GM23248 (cell line): ENCODE measurements at places on chromosomes 12 and 14. TPM values are rescaled to one million over a fixed set of nuclear protein-coding genes. Genes with fewer than 3 reads are reported as not detected.

Gene GIT2
- total RNA-seq = 23.4 and 26.4 TPM in 2 replicates

Gene SLC10A1
- total RNA-seq = not detected in 2 replicates

Gene FAM177A1
- total RNA-seq = 56.4 and 67.3 TPM in 2 replicates

Gene NGB
- total RNA-seq = not detected in 2 replicates

Gene MYO1A
- not detected in 2 replicates for total RNA-seq

Gene ZNF605
- 9.2 and 15.6 TPM in 2 replicates for total RNA-seq

Gene SIX4
- total RNA-seq = 9.2 and 12.2 TPM in 2 replicates

Gene HOXC10
- not detected in 2 replicates for total RNA-seq

Gene AKAP5
- total RNA-seq = 0.22 and 0.89 TPM in 2 replicates

Gene SYNDIG1L
- not detected in 2 replicates for total RNA-seq

Gene IL23A
- total RNA-seq = not detected in 2 replicates

Gene KLHDC2
- 73.9 and 82.8 TPM in 2 replicates for total RNA-seq

Gene PRICKLE1
- total RNA-seq = 12.9 and 13.2 TPM in 2 replicates

Gene CDK2
- 20.8 and 34.9 TPM in 2 replicates for total RNA-seq

Gene AKAP3
- 0.22 and 0.89 TPM in 2 replicates for total RNA-seq

Gene EXD2
- total RNA-seq = 10.9 and 17.3 TPM in 2 replicates

Gene MOK
- 34.9 and 43.4 TPM in 2 replicates for total RNA-seq

Gene FAM186B
- total RNA-seq = 0.22 and 1.4 TPM in 2 replicates

Gene BHLHE41
- 0.76 and 1.6 TPM in 2 replicates for total RNA-seq

Gene TAS2R10
- total RNA-seq = not detected in 2 replicates

Gene OR4K17
- total RNA-seq = not detected in 2 replicates

Gene KRT6C
- total RNA-seq = not detected in 2 replicates

Gene FGFR1OP2
- 37.2 and 47.8 TPM in 2 replicates for total RNA-seq

Gene REP15
- 0.51 and 0.54 TPM in 2 replicates for total RNA-seq

Gene NOS1
- not detected in 2 replicates for total RNA-seq

Gene KRT8
- total RNA-seq = 5.5 and 12.9 TPM in 2 replicates

Gene MSRB3
- total RNA-seq = 74.1 and 75.1 TPM in 2 replicates

Gene PLXNC1
- 1.9 and 2.1 TPM in 2 replicates for total RNA-seq

Gene RFLNA
- total RNA-seq = 4.6 and 4.9 TPM in 2 replicates

Gene EPS8
- 107 and 123 TPM in 2 replicates for total RNA-seq

Gene TAS2R7
- total RNA-seq = not detected in 2 replicates

Gene BCAT1
- 72.1 and 109 TPM in 2 replicates for total RNA-seq

Gene GPR84
- total RNA-seq = not detected in 2 replicates

Gene SERPINA1
- total RNA-seq = 0.65 TPM in 1 of 2 replicates, not detected in the other

Gene COCH
- 2.7 TPM in 1 of 2 replicates, not detected in the other for total RNA-seq

Gene OASL
- 0.54 TPM in 1 of 2 replicates, not detected in the other for total RNA-seq

Gene CIROP
- total RNA-seq = not detected in 2 replicates

Gene KLRC2
- total RNA-seq = not detected in 2 replicates
